ENCODE measurements at places on chromosomes 7 and 10. TPM values are rescaled to one million over a fixed set of nuclear protein-coding genes. Genes with fewer than 3 reads are reported as not detected.

DNA sequence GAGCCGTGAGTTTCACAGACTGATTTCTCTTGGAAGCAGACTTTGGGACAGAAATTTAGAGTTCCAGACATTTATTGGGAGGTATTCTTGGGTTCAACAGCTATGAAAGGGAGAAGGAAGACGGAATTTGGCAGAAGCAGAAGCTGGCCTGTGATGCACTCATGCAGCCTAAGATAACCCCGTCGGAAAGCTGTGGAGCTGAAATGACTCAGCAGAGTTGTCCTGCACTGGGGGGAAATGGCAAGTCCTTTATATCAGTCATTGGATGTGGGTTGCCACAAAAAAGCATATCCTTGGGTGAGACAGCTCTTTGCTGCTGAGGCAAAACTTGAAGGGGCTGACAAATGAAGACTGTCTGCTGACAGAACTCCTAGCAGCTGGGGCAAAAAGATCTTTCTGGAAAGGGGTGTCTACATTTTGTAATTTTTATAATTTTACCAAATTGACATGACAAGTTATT lies 11.5 kb upstream of the MICU1 start:
- peaks cover 16% of the 10 kb centered on the region for H3K4me1 ChIP-seq
- peaks cover 9% of the 10 kb centered on the region for H3K27me3 ChIP-seq
- DNase-seq: peak; percentile 85
- no peak overlapping the region for H3K27ac ChIP-seq

- H3K4me3 ChIP-seq: no peak overlapping the region
- DNase-seq: no peak
- no peaks in the 10 kb centered on the region for H3K27me3 ChIP-seq
Observed at GRCh38 chr7:133804127-133804526, 323.0 kb upstream of the LRGUK start.

PRKCQ gene
- 58.7 TPM for total RNA-seq

HHEX gene
- not detected for total RNA-seq
